Cortex of kidney (tissue), 1 donor: ENCODE measurements at places on chromosomes 3 and 15.

DNA sequence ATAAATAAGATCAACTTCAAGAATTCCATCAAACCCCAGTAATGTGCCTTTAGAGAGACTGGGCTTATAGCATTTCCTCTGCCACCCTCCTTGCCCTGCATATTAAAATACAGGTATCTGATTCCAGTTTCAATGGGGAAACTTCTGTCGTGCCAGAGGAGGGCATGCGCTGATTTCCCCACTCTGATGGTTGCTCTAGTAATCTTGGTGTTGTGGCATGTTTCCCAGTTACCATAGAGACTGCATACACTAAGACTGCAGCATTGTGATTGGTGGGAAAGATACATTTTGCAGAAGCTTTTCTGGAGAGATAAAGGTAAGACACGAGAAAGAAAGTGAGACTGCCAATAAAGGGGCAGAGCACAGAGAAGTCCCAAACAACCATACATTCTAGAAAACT, 225.6 kb downstream of the TIGIT start:
- no peak for DNase-seq

DNA sequence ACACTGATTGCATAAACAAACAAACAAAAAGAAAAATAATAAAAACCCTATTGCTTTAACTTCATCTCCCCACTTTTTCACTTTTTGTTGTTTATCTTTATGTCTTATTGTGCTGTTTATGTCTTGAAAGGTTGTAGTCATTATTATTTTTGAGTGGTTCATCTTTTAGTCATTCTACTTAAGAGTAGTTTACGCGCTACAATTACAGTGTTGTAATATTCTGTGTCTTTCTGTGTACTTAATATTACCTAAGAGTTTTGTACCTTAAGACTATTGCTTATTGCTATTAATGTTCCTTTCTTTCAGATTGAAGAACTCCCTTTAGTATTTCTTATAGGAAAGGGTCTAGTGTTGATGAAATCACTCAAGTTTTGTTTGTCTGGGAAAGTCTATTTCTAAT, 28.1 kb downstream of the TM4SF18 start:
- no peak for DNase-seq

- no peak for DNase-seq
Measured at GRCh38 chr15:38320181-38320580, 67.5 kb downstream of the SPRED1 start.

- no peak for DNase-seq
Measured at GRCh38 chr3:177516158-177517011, 319.1 kb upstream of the TBL1XR1 start.

DNA sequence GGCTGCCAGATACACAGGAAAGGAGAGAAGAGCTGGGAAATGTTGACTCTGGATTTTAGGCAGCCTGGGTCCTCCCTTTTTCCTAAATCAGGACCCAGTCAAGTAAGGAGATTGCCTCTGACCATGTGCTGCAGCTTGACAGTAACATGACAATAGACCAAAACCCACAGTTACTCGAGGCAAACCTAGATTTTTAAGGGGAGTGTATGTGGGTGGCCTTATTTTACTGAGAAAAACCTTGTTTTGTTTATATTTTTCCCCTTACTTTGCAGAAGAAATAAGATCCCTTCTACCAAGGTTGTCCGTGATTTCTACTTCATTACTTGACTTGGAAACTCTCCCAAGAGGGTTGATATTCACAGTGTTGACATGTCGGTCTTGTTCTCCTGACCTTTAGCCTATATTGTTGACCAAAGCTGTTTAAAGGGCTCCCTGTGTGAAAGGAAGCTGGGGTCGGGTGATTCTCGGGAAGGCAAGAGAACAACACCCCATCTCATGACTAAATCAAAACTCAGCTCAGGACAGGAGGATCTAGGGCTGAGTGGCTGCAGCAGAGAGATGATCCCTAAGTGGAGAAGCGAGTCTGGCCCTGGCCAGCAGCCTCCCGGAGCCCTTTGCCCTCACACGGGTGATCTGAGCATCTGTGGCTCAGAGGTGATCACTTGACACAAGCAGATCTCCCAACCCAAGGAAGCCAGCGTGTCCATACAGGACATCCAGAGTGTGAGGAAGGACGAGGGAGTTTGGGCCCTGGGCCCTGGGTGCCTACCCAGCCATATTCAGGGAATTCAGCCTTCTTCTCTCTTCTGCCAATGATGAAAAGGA, 31.0 kb upstream of the SLCO2A1 start:
- no peak for DNase-seq

GRCh38 chr3:9934235-9934621, 594 bp downstream of the CRELD1 start:
- no peak for DNase-seq

DNA sequence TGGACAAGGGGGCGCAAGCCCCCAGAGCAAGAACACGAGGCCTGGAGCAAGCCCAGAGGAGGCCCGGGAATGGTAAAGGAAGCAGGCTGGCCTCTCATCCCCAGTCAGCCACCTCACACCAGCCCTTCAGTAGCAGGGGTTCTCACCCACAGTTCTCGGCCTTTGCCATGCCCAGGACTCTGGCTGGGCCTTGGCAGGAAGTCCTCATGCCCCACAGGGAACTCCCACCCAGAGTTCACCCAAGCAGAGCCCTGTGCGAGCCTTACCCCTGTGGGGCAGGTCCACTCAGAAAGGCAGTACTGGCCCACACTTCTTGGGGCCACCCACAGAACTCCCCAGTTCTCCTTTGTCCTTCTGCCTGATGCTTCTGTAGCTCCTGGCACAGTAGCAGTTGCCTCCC, 30.3 kb downstream of the CYP11A1 start:
- no peak for DNase-seq

DNA sequence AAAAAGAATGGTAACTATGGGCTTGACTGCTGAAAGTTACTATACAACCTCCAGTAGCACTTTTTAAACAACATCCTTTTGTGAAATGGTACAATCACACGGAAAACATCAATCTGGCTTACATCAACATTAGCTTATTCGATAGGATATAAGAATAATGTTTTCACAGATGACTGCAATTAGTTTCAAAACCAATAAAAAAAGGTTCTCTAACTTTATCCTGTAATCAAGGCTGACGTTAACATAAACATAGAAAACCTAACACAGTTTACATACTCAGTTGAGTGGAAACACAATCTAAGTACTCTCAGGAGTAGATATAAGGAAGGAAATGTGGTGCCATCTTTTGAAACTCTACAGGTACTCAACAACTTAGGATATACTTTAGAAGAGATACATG, 102.2 kb downstream of the DLG1 start:
- no peak for DNase-seq

DNA sequence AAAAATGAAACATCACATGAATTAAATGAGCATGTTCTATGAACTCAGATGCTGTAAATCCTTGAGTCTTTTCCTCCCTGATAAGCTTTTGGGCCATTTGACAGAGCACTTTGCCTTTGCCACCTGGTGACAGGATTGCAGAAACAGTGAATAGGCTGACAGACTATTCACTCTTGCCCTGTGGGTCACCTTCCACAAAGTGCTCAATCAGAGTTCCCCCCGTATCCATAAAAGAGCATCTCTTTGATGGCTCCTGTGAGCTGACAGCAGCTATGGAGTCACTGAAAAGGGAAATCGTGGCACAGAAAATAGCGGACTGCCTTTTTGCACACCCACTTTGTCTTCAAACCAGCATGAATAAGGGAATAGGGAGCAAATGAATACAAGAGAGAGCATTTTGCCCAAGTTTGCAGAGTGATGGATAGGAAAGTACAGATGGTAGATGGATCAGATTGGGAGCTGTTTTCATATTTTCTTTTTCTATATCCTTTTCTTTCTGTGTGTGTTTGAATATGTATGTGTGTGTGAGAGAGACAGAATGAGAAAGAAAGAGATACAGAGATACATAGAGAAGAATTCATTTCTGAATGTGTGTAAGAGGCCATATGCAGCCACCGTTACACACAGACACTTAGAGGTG, 37.8 kb upstream of the GOLM2 start:
- DNase-seq, result no peak

- DNase-seq, result no peak
Measured at GRCh38 chr3:197800379-197800778, 9.3 kb downstream of the LRCH3 start.

DNA sequence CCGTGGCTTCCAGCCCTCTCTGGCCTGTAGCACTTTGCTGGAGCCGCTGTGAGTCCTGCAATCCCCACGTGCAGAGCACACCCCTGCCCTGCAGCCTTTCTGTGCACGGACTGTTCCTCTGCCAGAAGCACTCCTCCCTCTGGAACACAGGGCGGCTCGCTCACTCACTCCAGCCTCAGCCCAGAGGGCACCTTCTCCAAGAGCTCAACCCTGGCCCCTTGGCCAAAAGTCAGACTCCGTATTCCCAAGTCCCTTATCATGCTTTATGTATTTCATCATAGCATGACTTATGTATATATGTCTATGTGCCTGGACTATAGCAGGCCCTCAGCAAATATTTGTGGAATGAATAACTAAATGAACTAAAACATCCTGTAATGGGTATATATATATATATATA, 63.2 kb downstream of the ASB7 start:
- DNase-seq, result no peak

DNA sequence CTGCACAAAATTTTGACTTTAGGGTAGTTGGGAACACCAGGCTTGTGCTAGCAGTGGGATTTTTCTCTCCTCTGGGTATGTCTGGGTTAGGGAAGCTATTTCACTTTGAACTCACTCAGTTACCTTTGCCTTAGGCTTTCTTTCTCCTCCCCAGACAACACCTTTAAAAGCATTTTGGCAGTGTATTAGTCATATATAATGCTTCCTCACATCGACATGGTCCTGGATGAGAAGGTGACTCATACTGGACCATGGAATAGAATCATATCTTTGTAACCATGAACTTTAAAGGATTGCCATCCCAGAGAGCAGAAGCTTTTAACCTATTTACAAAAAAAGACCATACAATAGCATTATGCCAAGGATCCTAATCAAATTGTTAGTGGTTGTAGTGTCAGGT, 2.7 kb downstream of the RYR3 start:
- DNase-seq, result no peak

GRCh38 chr15:48761393-48762158, 49.3 kb downstream of the CEP152 start:
- DNase-seq, result no peak

DNA sequence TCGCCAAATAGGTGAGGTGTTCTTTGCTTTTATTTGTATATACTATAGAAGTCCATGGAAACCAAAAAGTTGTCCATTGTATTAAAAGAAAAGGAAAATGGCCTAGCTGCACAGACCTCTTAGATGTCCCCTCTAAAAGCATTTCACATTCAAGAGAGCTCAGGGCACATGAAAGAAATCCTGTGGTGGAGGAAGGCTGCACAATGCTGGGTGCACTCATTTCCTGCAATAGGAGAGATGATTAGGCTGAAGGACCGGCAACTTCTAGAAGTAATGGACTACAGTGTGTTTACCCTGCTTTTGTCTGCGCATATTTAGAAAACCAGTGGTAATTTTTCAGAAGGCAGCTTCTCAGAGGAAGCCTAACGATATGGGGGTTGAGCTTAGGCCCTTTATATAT, 25.4 kb downstream of the PPM1L start:
- DNase-seq, result no peak

DNA sequence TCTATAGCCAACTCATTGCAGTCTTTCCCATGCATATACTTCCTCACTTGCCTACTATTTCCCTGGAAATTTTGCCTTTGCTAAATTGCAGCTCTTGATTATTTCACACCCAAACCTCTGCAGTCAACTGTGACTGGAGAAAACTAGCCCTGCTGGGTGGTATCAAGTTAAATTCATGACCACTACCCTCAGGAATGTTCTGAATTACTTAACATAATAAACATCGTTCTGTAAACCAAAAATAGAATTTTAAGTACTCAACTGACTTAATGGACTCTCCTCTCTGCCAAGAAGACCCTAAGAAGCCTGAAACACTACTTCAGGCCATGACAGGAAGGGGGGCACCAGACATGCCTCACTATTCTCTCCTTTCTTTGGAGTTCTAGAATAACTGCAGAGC, 1278.0 kb upstream of the GBE1 start:
- no peak for DNase-seq

- no peak for DNase-seq
Measured at GRCh38 chr3:89059211-89059925, 48.1 kb upstream of the EPHA3 start.

- DNase-seq, result no peak
Measured at GRCh38 chr15:101373577-101373976, 78.5 kb upstream of the SNRPA1 start.
